ENCODE measurements at places on chromosomes 1 and 21.

GRCh38 chr1:212651521-212651920, 43.0 kb downstream of the ATF3 start:
- no peak for DNase-seq

DNA sequence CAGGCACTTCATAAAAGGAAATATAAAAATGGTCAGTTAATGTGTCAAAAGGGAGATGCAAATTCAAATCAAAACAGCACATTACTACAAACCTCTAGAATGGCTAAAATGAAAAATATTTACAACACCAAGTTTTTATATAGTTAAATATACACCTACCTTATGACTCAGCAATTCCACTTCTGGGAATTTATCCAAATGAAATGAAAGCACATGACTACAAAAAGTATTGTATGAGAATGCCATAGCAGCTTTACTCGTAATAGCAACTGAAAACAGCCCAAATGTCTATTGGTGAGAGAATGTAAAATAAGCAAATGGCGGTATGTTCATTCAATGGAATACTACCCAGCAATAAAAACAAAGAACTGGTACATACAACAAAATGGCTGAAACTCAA, 175.8 kb upstream of the SPAG17 start:
- no peak for DNase-seq

GRCh38 chr1:50328552-50328951, 94.7 kb downstream of the DMRTA2 start:
- no peak for DNase-seq

GRCh38 chr1:83807231-83807630, 191.7 kb downstream of the TTLL7 start:
- DNase-seq = no peak

DNA sequence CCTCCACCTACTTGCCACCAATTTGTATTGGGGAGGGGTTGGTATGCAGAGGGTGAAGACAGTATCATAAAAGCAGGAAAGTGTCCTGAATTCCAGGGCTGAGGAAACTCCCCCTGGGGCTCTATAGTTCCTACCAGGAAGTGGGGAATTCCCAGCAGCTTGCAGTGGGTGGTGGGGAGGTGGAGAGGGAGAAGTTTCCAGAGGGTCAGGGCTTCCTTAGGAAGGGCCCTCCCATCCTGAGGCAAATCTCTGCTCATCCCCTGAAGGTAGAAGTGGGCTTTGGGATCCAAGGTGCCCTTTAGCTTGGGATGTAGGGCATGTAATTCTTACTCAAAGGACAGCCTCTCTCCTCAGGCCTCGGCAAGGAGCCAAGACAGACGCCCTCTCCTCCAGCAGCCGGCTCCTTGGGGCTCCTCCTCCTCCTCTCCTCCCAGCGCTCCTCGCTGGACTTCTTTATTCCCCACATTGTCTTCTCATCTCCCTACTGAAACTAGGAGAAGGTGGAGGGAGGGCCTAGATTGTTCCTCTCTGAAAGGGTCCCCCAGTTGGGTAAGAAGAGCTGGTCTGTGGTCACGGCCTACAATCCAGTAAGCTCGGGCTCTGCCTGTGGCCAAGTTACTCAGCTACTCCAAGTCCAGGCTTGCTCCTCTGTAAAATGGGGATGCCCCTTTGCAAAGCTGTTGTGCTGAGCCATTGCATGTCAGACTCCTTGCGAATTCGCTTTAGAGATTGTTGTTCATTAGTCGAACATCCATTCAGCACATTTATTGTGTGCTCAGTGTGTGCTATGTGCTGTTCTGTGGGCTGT, 17.9 kb upstream of the CSF1 start:
- no peak for DNase-seq

DNA sequence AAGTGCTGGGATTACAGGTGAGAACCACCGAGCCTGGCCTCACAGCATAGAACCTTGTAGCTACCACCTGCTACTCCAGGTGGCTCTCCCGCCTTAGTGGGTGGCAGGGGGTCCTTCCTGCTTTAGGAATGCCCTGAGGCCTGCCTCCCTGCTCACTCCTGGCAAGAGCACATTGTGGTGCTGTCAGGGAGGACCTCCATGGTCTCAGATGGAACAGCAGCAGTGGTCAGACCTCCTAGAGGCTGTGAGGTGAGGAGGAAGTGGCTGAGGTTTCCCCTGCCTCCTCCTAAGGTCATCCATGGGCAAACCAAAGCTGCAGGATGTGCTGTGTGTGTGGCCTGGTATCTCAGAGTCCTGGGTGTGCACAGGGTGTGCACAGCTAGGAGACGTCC, 6.7 kb downstream of the SOX13 start:
- no peak for DNase-seq

All from Ammon's horn (tissue), 1 donor.